ENCODE measurements at places on chromosomes 1 and 21.

DNA sequence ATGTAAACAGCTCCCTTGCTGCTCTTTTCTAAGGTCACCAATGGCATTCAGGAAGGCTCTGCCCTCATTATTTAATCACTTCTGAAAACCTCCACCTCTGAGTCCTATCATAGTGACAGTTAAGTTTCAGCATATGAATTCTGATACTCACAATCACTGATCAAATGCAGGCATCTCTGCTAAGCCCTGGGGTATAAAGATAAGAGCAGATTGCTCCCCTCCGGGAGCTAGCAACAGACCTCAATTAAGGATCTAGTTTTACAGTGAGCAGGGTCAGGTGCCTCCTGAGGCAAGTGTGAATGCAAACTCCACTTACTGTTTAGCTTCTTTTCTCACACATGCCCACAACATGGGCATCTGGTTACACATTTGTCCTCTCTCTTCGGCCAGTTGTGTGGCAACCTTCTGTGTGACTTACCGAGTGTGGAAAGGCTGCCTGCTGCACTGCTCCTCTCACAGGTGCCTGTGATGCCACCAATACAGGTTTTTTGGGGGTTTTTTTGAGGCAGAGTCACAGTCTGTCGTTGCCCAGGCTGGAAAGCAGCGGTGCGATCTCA, 15.0 kb downstream of the IL10RB start:
- DNase-seq: no peak

DNA sequence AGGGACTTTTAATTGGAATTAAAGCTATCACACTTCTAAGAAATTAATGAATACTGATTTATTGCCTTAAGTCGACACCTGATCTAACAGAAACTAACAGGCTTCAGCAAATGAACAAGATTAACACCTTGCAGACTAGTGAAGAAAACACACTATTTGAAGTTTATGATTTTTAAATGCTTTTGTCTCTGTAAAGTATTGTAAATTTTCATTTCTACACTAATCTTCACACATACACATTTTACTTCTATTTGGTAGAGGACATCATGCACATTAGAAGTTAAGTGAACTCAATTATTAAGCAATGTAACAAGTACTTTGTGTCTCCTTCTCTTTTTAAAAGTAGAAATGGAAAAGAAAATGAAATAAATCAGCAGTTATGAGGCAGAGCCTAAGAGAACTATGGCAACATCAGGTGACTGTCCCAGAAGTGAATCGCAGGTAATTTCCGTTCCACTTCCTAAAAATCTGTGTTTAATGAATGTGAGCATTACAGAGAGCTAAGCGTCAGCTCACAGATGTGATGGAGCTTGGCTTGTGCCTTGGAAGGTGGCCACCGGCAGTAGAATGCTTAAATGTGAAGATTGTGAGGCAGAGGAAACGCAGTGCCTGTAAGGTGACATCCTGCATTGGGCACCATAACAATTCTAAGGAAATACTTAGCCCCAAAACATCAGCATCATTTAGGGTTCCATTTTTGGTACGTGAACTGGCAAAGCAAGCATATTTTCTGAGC, 1.2 kb downstream of the PRMT2 start:
- DNase-seq: peak; percentile 61

DNA sequence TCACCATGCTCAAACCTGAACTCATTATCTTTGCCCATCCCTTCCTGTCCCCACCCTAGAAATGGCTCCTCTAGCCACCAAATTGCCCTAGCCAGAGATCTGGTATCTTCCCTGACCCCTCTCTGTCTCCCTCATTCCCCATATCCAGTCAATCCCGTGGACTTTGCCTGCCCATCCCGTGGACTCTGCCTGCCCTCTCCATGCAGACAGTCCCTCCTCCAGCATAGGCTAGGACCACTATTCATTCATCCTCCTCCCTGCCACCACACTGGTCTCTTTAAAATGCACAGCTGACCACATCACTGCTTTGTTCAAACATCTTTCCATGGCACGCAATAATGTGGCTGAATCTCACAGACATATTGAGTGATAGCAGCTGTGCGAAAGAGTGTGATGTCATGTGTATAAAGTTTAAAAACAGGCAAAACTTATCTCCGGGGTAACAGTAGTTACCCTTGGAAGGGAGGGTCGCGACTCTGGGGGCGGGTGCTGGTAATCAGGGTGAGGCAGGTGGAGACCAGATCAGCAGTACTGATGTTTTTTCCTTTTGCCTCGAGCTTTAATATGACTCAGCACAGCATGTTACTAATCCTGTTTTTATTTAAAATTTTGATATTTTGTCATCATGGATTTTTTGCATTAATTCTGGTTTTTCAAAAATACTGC, 4.8 kb upstream of the SLC2A1 start:
- DNase-seq: peak; percentile 19

GRCh38 chr1:172144445-172145061, 275.9 kb upstream of the C1orf105 start:
- no peak for DNase-seq

DNA sequence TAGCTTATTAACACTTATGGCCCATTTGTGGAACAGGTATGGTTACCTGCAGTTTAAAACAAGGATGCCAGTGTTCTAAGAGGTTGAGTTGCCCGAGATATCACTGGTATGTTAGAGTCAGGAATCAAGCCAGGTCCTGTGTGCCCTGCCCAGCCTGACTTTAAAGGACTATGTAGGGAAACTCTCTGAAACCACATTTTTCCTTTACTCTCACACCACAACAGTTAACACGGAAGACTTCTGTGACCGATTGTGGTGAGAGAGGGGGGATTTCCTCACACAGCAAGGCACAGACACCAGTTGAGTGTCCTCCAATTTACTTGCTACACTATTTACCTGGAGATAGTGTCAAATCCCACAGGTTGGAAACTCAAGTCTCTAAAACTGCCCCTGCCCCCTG, 47.8 kb downstream of the UCK2 start:
- no peak for DNase-seq

DNA sequence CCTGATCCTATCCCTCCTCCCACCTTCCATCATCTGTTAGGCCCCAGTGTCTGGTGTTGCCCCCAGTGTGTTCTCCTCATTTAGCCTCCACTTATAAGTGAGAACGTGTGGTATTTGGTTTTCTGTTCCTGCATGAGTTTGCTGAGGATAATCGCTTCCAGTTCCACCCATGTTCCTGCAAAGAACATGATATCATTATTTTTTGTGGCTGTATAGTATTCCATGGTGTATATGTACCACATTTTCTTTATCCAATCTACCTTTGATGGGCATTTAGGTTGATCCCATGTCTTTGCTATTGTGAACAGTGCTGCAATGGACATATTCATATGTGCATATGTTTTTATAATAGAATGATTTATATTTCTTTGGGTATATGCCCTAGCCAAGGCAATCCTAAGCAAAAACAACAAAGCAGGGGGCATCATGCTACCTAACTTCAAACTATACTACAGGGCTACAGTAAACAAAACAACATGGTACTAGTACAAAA, 142.9 kb downstream of the TNFSF18 start:
- DNase-seq: no peak

DNA sequence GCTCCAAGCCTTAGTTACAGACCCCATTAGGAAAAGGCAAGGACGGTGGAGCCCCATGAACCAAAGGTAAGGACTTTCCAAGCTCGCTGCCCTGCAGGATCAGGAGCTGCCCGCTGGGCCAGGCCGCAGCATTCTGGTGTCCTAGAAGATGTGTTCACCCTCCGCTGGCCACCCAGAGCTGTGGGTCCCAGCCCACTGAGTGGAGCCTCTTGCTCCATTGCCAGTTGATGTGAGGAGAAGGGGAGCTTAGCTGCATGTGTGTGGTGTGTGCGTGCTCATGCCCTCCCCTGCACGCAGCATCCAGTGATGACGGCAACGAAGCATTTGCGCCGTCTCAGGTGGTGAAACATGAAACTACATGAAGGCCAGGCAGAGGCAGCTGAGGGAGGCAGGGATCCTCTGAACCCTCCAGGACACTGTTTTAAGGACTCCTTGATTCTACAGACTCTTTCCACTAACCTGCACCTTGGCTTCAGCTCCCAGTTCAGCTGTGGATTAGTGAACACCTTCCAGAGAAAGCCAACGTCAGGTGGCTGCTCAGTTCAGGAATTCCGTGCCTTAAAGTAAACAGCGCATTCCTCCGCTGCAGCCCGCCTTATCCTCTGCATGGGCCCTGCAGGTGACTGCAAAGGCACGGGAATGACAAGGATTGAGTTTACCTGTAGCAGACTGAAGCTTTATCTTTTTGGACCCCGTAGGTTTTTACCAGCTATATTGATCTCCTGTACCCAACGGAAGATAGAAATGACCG, 48.7 kb downstream of the SMYD2 start:
- DNase-seq: no peak

GRCh38 chr1:114263343-114263742, 109.7 kb upstream of the SYT6 start:
- no peak for DNase-seq

- DNase-seq: no peak
Observed at GRCh38 chr1:26239936-26240335, 5.9 kb downstream of the CEP85 start.

- peak; percentile 19 for DNase-seq
Observed at GRCh38 chr1:165842671-165843129, 15.3 kb downstream of the UCK2 start.

- DNase-seq: peak; percentile 48
Observed at GRCh38 chr1:200306944-200307754, 102.7 kb downstream of the ZNF281 start.

DNA sequence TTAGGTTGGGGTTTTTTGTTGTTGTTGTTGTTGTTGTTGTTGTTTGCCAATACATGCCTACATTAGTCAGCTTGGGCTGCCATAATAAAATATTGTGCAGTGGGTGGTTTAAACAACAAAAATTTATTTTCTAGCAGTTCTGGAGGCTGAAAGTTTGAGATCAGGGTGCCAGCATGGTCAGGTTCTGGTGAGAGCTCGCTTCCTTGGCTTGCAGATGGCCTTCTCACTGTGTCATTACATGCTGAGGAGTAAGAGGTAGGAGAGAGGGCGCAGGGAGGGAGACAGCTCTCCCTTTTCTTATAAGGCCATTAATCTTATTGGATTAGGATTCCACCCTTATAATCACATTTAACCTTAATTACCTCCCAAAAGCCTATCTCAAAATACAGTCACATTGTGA, 52.7 kb downstream of the DIRAS3 start:
- no peak for DNase-seq

DNA sequence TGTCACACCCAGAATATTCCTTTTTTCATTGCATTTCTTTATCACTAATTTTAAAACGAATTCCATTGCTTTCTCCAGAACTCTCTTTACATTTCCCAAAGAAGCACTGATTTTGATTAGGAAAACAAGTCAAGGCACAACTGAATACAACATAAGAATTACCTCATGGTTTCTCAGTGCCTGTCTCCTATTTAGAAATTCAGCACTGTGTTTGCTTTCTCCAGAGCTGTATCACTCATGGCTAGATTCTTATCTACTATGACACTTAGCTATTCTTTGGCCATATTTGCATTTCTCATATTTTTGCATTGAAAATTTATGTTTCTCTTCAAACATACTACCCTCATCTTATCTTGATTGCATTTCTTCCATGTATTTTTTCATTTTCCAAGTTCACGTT, 1402.0 kb downstream of the MRPL39 start:
- no peak for DNase-seq

DNA sequence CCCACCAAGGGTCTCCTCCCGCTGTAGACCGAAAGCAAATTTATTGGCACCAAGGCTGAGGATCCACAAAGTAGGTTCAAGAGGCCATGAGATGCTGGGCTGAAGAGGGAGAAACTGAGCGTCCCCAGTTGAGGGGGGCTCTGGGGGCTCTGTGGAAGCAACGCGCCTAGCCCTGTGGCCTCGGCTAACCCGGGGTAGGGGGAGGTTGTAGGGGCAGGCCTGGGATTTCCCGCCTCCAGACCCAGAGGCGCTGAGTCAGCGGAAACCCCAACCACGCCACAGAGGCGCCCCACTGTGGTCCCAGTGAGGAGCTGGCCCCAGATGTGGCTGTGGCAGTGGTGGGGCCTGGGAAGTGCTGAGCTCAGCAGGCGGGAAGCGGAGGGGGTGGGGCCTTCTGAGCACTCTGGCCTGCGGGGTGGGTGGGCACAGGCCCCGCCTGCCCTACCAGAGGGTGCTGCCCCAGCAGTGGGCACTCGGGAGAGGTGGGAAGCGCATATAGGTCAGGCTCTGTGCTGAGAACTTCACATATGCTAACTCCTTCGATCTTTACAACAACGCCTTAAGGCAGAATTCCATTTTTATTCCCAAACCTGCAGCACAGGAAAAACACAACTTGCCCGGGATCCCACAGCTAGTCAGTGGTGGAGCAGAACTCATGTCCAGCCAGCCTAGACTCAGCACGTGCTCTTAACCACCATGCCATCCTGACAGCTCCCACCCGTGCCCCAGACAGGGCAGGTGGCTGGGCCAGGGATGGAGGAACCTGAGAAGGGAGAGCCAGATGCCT, 1.5 kb upstream of the COL16A1 start:
- DNase-seq: peak; percentile 56

GRCh38 chr1:206521127-206521526, 13.8 kb downstream of the RASSF5 start:
- DNase-seq: no peak

DNA sequence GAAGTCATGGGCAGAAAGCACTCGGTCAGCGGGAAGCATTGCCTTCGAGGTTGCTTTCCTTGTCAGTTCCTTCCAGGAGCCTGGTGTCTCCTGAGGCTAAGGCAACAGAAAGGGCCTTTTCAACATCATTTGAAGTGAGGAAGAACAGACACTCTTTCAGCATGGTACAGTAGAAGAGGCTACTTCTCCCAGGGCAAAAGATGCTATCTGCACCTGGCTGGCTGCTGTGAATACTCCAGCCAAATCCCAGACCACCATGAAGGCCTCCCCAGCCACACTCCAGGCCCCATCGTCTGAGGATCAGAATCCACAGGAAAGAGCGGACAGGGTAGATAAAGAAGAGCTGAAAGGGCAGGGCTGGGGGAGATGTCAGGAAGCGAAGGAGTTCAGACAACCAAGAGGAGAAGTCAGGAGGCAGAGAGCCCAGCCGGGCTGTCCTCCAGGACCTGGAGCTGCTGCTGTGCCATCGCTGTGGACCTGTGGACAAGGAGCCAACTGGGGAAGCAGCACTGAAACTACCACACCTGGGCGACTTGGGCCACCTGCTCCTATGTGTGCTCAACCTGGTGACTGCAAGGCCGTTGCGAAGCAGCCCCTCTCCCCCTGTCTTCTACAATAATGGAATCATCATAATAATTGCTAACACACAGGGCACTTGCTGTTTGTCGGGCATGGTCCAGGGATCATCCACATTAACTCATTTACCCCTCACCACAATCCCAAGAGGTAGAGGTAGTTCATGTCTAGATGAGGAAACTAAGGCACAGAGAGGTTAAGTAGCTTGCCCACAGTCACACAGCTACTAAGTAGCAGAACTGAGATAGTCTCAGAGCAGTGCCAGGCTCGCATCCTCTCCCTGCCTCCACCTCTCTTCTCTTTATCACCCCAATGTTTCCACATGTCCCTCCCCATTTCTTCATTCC, 88.0 kb upstream of the ZBTB40 start:
- DNase-seq: no peak
